ENCODE measurements at places on chromosomes 2 and 18.

- no peak overlapping the region for H3K27ac ChIP-seq
- no peaks in the 10 kb centered on the region for H3K27me3 ChIP-seq
- H3K36me3 ChIP-seq: no peaks in the 10 kb centered on the region
These were observed 811.3 kb downstream of the CPS1 start for GRCh38 chr2:211367711-211368110.

GRCh38 chr2:11785611-11785940 is 39.1 kb downstream of the LPIN1 start:
- no peak for DNase-seq
- H3K4me3 ChIP-seq: no peak overlapping the region
- no peak overlapping the region for H3K27ac ChIP-seq
- H3K27me3 ChIP-seq: no peaks in the 10 kb centered on the region

DNA sequence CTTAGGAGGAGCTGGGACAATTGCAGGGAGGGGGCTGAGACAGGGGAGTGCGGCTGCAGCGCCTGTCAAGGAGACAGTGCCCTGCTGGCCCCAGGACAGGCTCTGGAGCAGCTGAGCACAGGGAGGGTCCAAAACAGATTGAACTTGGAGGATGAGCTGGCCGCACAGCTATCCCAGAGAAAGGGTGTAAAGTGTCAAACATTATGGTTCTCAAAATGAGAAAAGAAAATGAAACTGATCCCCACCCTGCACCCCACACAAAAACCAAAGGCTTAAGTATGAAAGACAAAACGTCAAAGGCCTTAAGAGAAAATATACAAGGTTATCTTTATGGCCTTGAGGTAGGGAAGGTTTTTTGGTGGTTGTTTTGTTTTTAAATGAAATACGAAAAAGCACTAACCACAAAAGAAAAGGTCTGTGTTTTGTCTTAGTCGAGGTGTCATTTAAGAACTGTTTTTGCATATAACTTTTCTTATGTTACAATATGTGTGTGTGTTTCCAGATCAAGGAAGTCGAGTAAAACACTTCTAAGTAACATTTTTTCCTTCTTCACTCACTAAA is 111.8 kb downstream of the HDAC4 start:
- no peaks in the 10 kb centered on the region for H3K27me3 ChIP-seq
- no peak for DNase-seq
- H3K27ac ChIP-seq: peak overlapping the region; percentile 74
- peaks cover 96% of the 10 kb centered on the region for H3K4me1 ChIP-seq
- no peak overlapping the region for H3K4me3 ChIP-seq

GRCh38 chr2:88697370-88698026 is 6.0 kb downstream of the RPIA start:
- no peak overlapping the region for H3K27ac ChIP-seq
- H3K4me3 ChIP-seq: no peak overlapping the region
- peaks cover 40% of the 10 kb centered on the region for H3K36me3 ChIP-seq
- H3K27me3 ChIP-seq: no peaks in the 10 kb centered on the region

DNA sequence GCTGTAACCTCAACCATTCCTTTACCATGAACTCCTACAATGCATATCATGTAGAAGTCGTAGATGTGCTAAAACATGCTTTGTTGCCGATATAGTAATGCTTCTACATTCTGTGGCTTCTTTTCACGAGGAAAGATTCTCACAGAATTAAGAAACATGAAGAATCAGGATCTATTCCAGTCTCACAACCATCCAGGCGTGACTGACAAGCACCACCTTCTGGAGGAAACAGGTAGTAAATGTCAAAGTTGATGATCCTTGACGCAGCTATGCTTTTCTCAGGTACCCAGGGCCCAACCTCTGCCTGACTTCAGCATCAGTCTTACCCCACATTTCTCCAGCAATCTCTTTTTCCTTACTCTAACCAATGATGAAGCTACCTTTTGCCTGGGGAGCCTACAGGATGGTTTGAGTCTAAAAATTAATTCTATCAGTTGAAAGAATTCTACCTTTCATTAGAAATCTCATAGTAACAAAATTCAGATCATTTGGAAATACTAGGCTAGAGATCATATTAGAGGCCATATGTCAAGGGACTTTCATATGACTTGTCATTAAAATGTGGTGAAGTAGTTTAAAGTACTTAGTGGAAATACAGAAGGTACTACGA is 123.3 kb upstream of the RND3 start:
- H3K27ac ChIP-seq: no peak overlapping the region
- peaks cover 37% of the 10 kb centered on the region for H3K4me1 ChIP-seq
- no peaks in the 10 kb centered on the region for H3K27me3 ChIP-seq
- H3K4me3 ChIP-seq: no peak overlapping the region

DNA sequence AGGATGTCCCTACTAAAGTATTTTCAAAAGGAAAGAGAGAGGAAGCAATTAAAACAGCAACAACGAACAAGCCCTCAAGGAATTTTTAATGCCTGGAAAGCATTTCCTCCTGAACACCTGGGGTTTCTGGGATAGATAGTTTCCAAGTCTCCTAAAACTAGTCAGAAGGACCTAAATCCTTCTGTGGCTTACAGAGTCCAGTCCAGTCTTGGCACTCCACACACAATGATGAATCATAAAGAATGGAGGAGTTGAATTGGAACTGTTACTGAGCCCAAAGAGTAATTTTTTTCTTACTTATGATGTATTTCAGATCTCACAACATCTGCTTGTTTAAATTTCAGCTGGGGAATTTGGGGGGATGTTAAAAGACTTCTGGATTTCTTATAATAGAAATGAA is 144.6 kb upstream of the SETBP1 start:
- H3K4me3 ChIP-seq: no peak overlapping the region
- no peaks in the 10 kb centered on the region for H3K27me3 ChIP-seq
- no peak overlapping the region for H3K27ac ChIP-seq
- no peak for DNase-seq
- H3K36me3 ChIP-seq: no peaks in the 10 kb centered on the region
- H3K4me1 ChIP-seq: no peaks in the 10 kb centered on the region

DNA sequence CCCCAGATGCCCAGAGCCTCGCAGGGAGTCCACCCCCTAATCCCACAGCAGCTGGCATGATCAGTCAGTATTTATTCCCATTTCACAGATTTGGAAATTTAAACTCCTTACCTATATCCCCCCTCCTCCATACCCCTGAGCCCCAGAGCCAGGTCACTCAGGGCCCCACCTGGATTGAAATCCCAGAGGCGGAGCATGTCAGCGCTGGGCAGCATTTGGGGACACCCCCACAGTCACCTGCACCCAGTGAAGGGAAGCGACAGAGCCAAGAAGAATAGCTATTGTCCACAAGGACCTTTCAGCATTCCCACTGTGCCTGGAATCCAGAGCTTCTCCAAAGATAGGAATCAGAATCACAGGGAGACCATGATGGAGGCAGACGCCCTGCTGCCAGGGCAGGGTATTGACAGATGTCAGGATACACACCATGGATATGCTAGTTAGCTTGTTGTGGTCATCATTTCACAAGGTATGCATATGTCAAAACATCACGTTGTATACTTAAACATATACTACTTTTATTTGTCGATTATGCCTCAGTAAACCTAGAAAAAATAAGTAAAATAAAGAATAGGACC is 968 bp upstream of the ASTL start:
- peaks cover 10% of the 10 kb centered on the region for H3K36me3 ChIP-seq
- H3K27ac ChIP-seq: no peak overlapping the region
- H3K4me3 ChIP-seq: no peak overlapping the region
- H3K27me3 ChIP-seq: no peaks in the 10 kb centered on the region
- H3K4me1 ChIP-seq: peaks cover 12% of the 10 kb centered on the region

GRCh38 chr2:219947575-219947974 is 320.1 kb downstream of the SLC4A3 start:
- H3K27ac ChIP-seq: no peak overlapping the region
- H3K4me3 ChIP-seq: no peak overlapping the region
- no peaks in the 10 kb centered on the region for H3K36me3 ChIP-seq
- DNase-seq: no peak
